ENCODE measurements at places on chromosomes 13 and 19.

DNA sequence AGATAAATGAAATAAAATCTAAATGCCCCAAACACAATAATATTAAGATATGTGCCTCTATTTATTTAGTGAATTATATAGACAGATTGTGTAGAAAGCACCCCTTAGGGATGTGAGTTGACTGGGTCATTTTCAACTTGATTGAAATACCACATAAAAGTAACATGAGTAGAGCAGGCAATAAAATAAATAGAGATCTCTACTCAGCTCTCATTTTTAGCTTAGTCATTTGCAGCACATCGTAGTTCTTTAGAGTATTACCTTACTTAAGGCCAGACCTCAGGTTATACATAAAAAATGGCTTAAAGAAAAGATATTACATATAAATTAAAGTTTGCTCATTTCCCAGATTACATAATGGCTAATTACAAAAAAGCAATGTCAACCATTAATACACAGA is 1525.6 kb upstream of the PRR20A start:
- DNase-seq: no peak

DNA sequence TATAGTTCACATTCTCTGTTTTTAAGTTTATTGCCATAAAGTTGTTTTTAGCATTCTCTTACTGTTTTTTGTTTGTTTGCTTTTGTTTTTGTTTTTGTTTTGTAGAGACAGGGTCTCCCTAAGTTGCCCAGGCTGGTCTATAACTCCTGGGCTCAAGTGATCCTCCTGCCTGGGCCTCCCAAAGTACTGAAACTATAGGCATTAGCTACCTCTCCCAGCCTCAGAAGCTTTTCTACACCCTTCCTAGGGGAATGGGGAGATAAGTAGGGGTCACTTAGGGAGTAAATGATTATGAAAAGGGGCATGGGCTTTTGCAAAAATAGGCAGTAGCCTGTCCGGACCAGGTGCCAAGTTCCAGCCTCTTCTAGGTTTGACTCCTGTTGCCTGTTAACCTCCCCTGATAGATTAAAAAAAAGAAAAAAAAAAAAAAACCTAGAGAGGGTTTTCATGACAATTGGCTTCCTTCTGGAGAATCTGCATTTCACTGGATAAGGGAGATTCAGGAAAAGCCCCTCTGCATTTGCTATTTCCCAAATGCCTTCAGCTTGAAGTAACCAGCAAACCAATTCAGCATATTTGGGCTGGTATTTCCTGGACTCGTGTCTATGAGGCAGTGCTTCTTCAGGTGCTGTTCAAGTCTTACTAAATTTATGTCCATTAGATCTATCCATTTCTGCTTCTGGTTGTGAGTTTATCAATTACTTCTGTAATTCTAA is 216.8 kb downstream of the TM9SF2 start:
- no peak for DNase-seq

GRCh38 chr19:4967738-4968461 is 1.0 kb upstream of the KDM4B start:
- DNase-seq: no peak

DNA sequence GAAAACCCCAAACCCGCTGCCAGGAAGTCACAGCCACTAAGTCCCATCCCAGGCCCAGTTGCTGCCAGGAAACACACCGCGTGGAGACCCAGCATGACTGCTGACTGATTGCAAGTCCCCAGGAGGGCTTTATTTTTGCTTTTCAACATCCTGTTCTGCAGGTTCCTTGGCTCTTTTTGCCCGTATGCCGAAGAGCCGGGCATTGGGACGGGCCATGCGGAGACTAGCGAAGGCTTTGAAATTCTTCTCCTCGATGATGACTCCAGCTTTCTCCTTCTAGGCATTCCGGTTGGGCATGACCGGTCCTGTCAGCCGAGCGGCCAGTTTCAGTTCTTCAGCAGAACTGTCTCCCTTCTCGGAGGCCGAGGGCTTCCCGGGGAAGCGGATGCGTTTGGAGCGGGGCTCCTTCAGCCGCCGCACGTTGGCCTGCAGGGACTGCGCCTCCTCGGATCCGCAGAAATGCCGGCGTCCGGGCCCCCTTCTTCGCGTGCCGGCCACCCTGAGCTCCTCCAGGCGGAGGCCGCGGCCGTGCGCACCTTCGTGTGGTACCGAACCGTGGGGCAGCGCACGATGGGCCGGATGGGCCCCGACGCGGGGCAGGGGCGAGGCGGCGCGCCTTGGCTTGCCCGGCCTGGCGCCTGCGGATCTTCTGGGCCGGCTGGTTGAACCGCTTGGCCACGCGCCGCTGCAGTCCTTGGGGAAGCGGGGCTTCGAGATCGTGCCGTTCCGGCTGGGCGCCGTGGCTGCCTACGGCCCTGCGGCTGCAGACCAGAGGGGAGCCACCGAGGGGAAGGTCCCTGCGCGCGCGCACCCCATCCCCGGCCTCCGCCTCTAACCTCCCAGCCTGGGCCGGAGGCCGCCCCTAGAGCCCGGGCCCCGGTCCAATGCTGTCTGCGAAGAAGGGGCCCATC is 15.2 kb downstream of the ZSCAN5C start:
- DNase-seq: no peak

DNA sequence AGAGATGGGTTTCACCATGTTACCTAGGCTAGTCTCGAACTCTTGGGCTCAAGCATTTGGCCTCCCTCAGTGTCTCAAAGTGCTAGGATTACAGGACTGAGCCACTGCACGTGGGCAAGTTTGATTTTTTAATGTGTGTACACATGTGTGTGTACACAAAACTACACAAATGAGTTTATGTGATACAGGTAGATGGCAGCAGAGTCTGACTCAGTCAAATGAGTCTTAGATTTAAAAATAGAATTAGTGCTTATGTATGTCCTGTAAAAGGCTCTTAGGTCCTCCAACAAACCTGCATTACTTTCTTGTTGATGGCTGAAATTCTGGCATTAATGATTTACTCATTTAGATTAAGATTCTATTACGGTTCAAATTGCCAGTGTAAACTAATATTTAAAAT is 293.7 kb downstream of the PCDH17 start:
- DNase-seq: no peak

GRCh38 chr19:1456121-1456900 is 6.4 kb downstream of the APC2 start:
- DNase-seq: no peak

DNA sequence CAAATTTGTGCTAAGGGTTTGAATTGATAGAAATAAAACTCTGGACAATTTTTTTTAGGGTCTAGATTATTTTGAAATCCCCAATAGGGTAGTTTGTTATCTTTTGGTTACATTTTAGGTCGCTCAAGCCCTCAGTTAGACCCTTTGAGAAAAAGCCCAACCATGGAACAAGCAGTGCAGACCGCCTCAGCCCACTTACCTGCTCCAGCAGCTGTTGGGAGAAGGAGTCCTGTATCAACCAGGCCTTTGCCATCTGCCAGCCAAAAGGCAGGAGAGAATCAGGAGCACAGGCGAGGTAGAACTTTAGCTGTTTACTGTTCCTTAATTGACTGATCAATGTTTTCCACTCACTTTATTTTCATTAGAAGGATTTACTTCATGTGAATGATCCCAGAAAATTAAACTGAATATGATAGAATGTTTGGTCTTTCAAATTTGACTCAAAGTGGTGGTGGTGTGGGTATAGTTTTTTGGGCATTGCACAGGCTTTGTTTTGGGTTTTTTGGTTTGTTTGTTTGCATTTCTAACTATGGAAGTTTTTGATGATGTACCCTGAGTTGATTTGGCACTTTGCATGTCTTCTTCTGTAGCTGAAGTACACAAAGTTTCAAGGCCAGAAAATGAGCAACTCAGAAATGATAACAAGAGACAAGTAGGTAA is 39.2 kb upstream of the GARRE1 start:
- no peak for DNase-seq

DNA sequence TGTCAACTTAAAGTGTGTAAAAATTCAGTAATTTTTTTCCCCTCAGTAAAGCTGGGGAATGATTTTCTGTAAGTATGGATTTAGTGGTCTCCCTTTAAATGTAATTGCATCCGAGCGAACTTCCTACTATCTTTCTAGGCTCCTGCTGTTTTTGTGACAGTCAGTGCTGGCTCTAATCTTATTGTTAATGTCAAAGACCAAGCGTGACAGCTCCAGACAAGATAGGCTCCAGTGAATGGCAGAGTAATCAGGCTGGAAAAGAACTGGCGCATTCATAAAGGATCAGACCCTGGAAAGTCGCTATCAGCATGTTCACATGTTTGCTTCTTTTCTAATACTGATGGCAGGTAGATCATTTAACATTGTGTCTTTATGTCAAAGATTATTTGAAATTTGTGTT is 908.0 kb upstream of the ATXN8OS start:
- no peak for DNase-seq

GRCh38 chr13:44078806-44079376 is 199.2 kb downstream of the LACC1 start:
- DNase-seq: no peak

GRCh38 chr13:51562011-51562671 is 22.1 kb upstream of the WDFY2 start:
- DNase-seq: no peak

DNA sequence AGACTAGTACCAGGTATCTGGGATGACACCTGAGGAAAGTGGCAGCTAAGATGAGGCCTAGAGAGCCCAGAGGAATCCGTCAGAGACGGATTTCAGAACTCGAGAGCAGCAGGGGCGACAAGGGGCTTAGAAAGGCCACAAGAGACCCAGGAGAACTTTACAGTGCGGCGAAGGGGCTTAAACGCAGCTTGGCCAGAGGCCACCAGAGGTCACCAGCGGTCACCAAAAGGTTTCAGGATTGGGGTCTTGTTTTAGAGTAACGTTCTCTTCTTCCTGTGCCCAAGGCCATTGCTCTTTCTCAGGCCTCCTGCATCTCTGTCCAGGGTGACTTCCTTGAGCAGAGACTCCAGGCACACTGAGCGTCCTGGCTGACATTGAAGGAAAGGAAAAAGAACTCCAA is 2.2 kb downstream of the ZSCAN22 start:
- DNase-seq: no peak

DNA sequence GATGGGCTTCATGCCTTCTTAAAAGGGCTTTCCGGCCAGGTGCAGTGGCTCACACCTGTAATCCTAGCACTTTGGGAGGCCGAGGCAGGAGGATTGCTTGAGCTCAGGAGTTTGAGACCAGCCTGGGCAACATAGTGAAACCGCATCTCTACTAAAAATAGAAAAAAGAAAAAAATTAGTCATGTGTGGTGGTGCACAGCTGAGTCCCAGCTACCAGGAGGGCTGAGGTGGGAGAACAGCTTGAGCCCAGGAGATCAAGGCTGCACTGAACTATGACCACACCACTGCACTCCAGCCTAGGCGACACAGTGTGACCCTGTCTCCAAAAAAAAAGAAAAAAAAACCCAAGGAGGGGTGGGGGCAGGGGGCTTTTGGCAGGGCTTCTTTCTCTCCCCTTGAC is 7.2 kb downstream of the CARS2 start:
- no peak for DNase-seq

- no peak for DNase-seq
Measured at GRCh38 chr19:40320558-40320935, 27.6 kb downstream of the C19orf47 start.

DNA sequence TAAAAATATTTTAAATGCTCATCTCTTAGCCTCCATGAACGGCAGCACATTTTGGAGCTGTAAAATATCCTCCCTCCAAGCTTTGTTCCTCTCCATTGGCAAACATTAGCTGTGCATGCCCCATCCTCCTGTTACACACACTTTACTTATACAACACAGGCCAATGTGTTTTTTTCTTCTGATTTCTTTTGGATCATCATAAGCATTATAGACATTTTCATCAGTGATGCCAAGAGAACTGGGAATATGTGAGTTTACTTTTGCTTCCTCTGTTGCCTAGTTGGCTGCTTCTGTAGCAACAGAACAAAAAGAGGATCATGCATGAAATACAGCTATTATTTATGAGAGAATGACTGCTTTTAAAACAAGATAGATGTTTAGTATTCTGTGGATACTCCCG is 142.6 kb downstream of the PCDH9 start:
- DNase-seq: no peak

DNA sequence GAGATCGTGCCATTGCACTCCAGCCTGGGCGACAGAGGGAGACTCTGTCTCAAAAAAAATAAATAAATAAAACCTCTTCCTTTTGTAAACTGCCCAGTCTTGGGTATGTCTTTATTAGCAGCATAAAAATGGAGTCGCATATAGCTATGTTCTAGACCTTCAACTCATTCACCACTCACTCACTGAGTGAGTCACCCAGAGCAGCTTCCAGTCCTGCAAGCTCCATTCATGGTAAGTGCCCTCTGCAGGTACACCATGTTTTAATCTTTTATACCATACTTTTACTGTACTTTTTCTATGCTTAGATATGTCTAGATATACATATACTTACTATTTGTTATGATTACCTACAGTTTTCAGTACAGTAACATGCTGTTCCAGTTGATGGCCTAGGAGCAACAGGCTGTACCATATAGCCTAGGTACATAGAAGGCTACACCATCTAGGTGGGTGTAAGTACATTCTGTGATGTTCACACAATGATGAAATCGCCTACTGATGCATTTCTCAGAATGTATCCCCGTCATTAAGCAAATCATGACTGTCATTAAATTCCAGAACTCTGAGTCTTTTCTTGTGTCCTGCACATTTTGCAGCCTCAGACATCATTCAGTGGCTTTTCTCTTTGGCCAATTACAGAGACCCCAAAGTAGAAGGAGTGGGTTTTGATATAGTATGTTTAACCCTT is 13.7 kb upstream of the FARP1 start:
- DNase-seq: no peak

DNA sequence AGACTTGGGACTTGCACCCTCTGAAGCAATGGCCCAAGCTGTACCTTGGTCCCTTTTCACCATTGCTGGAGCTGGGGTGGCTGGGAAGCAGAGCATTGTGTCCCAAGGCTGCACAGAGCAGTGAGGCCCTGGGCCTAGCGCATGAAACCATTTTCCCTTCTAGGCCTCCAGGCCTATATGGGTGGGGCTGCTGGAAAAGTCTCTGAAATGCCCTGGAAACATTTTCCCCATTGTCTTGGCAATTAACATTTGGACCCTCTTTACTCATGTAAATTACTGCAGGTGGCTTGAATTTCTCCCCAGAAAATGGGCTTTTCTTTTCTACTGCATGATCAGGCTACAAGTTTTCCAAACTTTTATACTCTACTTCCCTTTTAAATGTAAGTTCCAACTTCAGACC is 510.5 kb downstream of the SLITRK6 start:
- DNase-seq: no peak

DNA sequence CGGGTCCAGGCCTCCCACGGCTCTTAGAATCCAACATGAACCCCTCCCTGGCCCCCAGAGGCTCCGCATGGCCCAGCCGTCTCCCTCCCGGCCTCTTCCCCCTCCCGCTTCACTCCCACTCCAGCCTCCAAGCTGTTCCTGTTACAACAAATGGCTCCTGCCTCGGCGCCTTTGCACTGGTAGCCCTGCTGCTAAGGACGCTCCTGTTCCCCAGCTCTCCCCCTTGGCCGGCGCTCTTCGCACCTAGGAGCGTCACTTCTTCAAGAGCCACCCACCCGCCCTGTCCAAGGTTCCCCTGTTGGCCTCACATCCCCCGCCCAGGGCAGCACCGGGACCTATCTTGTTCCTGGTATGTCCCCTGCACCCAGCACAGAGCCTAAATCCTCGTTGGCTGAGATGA is 9.4 kb downstream of the CCDC124 start:
- DNase-seq: no peak

GRCh38 chr19:4059891-4060620 is 6.6 kb downstream of the ZBTB7A start:
- DNase-seq: peak; percentile 87
